Panc1 (cell line): ENCODE measurements at places on chromosomes 1 and 21.

DNA sequence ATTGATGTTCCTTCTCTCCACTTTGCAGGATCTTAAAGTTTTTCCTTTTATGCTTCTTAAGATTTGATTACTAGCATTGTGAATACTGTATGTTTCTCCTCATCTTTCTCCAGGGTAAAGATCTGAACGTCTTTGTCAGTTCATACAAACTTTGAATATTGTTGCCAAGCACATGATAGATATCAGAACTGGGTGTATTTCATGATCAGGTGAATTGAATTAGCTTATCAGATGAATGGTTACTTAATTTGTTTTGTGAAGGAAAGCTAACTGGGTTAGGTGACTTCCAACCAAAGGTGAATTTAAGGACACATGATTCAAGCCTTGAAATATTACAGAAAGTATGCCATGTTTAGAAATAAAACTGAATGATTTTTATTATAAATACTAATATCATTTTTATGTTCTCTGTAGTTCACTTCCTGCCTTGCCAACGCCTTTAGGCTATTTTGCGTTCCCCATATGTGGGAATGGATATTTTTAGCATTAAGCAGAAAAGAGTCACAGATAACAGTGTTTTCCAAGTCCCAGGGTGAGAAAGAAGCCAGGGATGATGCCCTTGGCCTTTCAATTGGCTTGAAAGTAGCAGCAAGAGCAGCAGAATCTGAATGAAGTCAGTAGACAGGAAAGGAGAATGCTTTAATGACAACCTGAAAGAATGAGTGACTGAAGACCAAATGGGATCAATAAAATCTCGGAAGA lies 752.1 kb downstream of the NCAM2 start:
- DNase-seq: no peak

GRCh38 chr1:154798645-154799044 lies 71.4 kb downstream of the KCNN3 start:
- DNase-seq: no peak

DNA sequence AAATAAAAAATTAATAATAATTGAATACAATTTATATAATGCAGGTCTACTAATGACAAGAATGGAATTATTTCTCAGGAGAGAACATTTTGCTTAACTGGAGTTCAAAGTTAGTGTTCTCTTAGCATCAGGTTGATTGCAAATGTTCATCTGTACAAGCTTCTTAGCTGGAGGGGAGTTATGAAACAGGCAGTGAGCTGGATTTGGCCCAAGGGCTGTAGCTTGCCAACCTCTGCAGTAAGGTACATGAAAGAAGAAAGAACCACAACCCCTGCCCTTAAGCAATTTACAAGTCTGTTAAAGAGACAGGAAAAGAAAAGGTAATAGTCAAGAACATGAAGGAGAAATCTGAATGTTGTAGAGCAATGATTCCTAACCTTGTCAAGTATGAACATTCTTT lies 17.0 kb downstream of the LPGAT1 start:
- no peak for DNase-seq

DNA sequence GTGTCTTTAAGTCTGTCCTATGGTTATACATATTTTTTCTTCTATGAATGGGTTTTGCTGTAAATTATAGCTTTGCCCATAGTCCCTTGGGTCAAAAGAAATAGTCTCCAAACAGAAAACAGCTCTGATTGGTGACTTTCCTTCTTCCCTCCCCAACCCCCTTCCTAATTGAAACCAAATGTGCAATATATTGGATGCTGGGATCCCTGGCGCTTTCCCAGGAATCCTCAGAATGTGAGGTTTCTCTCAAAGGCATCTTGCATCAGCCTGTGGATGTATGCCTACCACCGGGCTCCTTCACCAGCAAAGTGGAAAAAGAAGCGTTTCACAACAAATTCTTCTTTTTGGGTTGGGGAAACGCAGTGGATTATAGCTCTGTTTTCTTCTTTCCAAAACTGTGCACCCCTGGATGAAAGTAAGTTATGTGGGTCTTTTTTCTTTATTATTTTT lies at the start of gene DDR2:
Gene DDR2 (plus strand): TSS at position 248 of the 450 bp plus-strand sequence. CDS start 86,600 bp downstream, outside the sequence.
- no peak for DNase-seq

GRCh38 chr21:35372201-35372600 lies 323.1 kb upstream of the RUNX1 start:
- DNase-seq: no peak

GRCh38 chr1:185111873-185112272 lies 44.9 kb downstream of the TRMT1L start:
- DNase-seq: no peak

DNA sequence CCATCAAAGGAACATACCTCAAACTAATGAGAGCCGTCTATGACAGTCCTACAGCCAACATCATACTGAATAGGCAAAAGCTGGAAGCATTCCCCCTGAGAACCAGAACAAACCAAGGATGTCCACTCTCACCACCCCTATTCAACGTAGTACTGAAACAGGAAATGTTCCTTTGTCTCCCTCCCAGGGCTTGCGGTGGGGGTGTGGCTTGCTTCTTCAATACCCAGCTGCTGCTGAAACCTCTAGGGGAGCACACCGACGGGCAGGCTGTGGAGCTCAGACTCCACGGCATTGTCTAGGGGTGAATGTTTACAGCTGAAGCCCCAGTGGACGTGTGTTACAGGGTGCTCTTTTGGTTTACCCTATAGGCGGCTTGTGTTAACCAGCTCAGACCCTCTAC lies 30.5 kb upstream of the B3GALT2 start:
- DNase-seq: no peak

- DNase-seq: peak; percentile 57
These were observed 61.4 kb downstream of the ACBD3 start for GRCh38 chr1:226125097-226125630.

DNA sequence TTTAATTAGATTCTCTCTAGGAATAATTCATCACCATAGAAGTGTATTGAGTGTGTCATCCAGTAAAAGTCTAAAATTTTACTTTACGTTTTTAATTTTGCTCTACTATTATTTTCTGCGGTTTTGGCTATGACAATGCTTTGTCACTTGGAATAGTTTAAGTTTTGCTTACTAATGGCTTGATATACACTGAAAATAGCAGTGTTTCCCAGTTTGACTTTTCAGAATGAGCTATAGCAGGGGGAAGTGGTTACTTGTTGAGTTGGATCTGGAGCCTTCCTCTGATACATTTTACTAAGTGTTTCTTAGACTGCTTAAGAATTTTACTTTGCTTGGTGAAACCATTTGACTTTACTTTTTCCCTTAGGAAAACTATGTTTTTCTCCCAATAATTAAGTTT lies 5.0 kb downstream of the DNAJC16 start:
- no peak for DNase-seq

DNA sequence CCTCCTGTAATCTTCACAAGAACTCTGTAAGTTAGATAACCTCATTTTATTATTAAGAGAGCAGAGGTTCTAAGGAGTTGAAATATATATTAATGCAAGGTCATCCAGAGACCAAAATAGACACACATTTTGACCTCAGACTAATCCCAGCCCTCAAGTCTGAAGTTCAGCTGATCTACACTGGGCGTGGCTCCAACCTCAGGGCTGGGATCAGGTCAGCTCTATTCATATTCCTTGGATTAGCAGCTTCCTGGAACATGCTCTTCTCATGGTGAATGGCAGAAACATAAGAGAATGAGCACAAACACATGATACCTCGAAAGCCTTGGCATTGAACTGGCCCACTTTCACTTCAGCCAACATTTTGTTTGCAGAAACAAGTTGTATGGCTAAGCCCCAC lies 200.8 kb upstream of the ST6GALNAC5 start:
- DNase-seq: no peak

DNA sequence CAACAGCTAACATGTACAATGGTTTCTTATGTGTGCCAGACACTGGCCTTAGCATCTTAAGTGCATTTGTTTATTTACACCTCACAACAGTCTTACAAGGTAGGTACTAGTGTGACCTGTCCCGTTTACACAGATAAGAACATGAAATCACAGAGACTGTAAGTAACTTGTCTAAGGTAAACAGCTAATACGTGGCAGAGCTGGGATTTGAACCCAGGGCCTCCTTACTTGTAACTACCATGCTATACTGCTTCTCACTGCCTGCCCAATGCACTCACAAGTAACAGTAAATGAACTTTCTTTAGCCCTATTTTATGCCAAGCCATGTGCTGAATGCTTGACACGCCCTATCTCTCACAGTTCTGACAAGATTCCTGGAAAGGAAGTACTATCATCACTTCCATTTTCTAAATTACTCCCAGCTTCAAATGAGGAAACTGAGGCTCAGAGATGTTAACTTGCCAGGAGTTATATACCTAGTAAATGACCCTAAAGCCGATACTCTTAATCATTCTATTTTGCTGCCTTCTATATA lies 25.7 kb upstream of the ROR1 start:
- DNase-seq: no peak

- no peak for DNase-seq
These were observed 21.2 kb upstream of the CAPN2 start for GRCh38 chr1:223691121-223691520.

DNA sequence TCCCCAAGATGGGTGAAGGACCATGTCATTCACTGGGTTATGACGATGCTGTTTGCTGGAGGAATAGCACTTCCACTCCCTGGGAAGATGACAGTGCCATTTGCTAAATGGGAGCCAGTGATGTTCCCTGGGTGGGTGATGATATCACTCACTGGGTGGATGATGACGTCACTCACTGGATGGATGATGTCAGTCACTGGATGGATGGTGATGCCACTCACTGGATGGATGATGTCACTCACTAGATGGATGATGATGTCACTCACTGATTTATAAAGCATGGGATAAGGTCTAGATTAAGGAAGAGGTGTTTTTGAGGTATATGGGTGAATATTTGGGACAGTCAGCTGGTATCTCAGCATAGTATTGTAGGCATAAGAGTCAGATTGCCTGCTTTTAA lies 457.2 kb downstream of the AJAP1 start:
- no peak for DNase-seq

DNA sequence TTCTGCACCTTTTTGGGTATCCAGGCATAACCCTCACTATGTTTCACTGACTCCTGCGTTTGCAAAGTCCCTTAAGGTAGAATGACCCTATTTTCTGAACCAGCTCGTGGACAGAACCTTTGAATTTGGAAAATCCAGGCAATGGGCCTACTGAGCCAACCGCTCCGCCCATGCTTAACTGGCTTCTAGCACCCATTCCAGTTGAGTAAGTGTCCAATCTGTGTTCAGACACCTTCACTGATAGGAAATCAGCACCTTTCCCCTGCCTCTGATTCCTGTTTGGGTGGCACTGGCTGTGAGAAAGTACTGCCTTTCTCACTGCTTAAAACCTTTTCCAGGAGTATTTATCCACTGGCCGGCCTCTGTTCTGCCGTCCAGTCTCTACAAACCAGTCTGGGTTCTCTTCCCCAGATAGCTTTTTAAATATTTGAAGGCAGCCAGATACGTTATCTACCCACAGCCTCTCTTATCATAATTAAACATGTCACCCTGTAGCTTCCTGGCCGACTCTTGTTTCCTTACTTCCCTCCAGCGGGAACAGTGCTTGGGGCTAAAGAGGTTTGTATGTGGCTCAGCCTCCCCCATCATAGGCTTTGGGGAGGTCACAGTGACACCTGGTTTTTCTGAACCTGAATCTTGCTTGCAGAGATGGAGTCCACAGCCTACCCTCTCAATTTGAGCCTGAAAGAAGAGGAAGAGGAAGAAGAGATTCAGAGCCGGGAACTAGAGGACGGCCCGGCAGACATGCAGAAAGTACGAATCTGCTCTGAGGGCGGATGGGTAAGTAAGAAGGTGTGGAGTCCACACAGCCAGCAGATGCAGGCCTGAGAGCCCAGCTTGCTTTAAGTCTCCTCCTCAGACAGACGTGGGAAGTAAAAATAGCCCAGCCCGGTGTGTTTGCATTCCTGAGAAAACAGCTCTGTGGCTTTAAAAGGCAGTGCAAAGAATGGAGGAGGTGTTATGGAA lies 1.3 kb downstream of the POGK start:
- DNase-seq: no peak
